Breast epithelium (tissue), 4 donors: ENCODE measurements at places on chromosomes 7 and 10. TPM values are rescaled to one million over a fixed set of nuclear protein-coding genes. Genes with fewer than 3 reads are reported as not detected.

TMUB1 gene
- total RNA-seq: 36.1 TPM

CLDN3 gene
- total RNA-seq: 81.6 TPM

DDC gene
- 0.33 TPM for total RNA-seq

C10orf62 gene
- 0.32 TPM for total RNA-seq

RAPGEF5 gene
- total RNA-seq: 78.0 TPM
